ENCODE measurements at places on chromosomes 11 and 22.

GRCh38 chr11:62295504-62295903 is 3.4 kb downstream of the SCGB1D4 start:
- no peak overlapping the region for H3K4me3 ChIP-seq
- H3K27me3 ChIP-seq = no peaks in the 10 kb centered on the region
- no peak for DNase-seq
- no peaks in the 10 kb centered on the region for H3K36me3 ChIP-seq
- H3K27ac ChIP-seq = no peak overlapping the region

DNA sequence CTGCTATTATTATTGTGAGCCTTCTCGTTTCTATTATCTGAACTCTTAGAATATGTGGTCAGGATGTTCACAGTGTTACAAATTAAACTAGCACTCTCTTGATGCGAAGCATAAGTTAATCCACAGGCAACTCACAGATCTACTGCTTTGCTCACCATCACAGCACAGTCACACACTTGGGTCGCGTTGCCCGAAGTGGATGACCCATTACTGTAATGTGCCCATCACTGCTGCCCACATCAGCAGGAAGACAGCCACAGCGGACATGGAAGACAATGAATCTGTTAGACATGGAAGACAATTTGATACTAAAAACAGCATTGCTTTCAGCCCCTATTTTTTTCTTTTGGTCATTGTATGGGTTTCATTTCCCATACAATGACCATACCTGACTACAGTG is 216.4 kb upstream of the B3GAT1 start:
- H3K4me1 ChIP-seq = no peaks in the 10 kb centered on the region
- H3K27me3 ChIP-seq = no peaks in the 10 kb centered on the region
- no peak overlapping the region for H3K27ac ChIP-seq
- H3K4me3 ChIP-seq = no peak overlapping the region
- H3K36me3 ChIP-seq = no peaks in the 10 kb centered on the region

- H3K27me3 ChIP-seq = no peaks in the 10 kb centered on the region
- no peaks in the 10 kb centered on the region for H3K4me1 ChIP-seq
- H3K36me3 ChIP-seq = no peaks in the 10 kb centered on the region
Observed at GRCh38 chr11:69874984-69875624, 55.9 kb upstream of the FGF3 start.

DNA sequence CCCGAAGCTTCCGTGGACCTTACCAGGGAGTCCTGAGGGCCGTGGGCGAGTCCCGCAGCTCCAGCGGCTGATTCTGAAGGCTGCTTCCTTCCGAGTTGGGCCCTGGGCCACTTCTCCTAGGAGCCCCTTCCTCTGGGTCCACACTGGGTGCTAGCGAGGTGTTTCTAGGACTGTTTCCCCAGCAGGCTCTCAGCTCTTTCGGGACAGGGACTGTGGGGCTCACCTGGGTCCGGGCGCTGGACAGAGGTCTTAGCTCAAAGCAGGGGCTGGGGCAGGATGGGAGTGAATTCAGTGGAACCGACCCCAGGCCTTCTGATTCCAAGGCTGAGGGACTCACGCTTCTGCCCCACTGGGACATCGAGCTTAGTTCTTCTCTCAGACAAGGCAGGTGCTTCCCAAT is 29.3 kb upstream of the CSNK1E start:
- no peak for DNase-seq
- no peak overlapping the region for H3K27ac ChIP-seq
- H3K36me3 ChIP-seq = peaks cover 6% of the 10 kb centered on the region
- no peaks in the 10 kb centered on the region for H3K27me3 ChIP-seq

DNA sequence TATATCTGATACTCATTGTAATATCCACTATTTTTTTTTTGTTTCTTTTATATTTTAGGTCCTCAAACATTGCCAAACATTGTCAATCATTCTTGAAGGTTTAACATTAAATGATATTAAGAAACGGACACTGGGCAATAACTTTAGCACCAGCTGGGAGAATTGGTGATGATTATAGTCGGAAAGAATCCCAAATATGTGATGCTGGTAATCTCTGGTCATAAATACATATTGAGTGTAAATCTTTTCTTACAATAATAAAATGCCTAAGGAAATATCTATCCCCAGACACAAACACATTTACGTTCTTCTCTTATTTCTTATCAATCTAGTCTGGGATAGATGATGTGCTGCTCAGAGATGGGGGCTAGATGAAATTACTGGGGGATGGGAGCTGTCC is 25.2 kb downstream of the OR51E2 start:
- H3K27me3 ChIP-seq = no peaks in the 10 kb centered on the region
- H3K4me1 ChIP-seq = no peaks in the 10 kb centered on the region
- no peak for DNase-seq
- H3K36me3 ChIP-seq = no peaks in the 10 kb centered on the region

- no peaks in the 10 kb centered on the region for H3K27me3 ChIP-seq
- no peak overlapping the region for H3K4me3 ChIP-seq
- DNase-seq = no peak
- peak overlapping the region; percentile 26 for H3K27ac ChIP-seq
- H3K36me3 ChIP-seq = no peaks in the 10 kb centered on the region
- H3K4me1 ChIP-seq = peaks cover 20% of the 10 kb centered on the region
Observed at GRCh38 chr11:67398661-67399563, 2.7 kb downstream of the PPP1CA start.

DNA sequence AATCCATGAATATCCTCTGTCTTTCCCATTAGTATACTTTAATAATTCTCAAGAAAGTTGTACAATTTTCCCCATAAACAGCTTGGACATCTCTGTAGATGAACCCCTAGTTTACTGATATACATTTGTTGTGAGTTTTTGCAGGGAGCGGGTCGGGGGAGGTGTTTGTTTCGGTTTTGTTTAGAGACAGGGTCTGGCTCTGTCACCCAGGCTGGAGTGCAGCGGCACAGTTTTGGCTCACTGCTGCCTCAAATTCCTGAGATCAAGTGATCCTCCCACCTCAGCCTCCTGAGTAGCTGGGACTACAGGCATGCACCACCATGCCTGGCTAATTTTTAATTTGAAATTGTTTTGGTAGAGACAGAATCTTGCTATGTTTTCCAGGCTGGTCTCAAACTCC is 57.6 kb downstream of the IGLL5 start:
- H3K36me3 ChIP-seq = no peaks in the 10 kb centered on the region
- no peak overlapping the region for H3K27ac ChIP-seq
- H3K4me1 ChIP-seq = no peaks in the 10 kb centered on the region
- H3K4me3 ChIP-seq = no peak overlapping the region
- H3K27me3 ChIP-seq = no peaks in the 10 kb centered on the region

DNA sequence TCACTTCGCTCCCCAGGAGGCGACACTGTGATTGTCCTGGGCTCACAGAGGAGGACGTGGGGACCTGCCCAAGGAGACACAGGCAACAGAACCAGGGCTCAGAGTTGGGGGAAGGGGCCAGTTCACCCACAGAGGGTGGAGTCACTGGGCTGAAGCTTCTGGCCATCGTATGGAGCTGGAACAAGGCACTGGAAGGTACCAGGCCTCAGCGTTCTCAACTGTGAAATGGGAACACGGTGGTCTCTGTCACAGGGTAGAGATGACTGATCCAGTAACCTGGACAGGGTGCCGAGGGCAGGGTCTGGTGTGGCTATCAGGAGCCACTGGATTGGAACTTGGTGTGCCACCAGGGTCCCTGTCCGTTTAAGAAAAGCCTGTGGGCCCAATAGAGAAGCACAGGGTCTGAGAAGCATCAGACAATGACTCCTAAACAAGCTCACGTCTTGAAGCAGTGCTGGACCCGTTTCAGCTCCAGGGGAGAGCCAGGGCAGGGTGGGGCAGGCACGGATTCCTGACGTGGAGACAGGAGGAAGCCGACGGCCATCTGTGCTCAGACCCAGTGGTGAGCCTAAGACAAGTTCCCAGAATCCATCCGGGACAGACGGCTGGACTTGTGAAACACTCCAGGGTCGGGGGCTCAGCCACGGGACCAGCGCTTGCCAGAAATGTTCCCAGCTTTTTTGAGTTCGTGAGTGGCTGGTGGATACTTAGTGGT is 25.0 kb upstream of the KCNQ1OT1 start:
- H3K4me1 ChIP-seq = peaks cover 13% of the 10 kb centered on the region
- H3K27me3 ChIP-seq = no peaks in the 10 kb centered on the region
- DNase-seq = peak; percentile 61
- H3K4me3 ChIP-seq = no peak overlapping the region
- H3K27ac ChIP-seq = peak overlapping the region; percentile 88

DNA sequence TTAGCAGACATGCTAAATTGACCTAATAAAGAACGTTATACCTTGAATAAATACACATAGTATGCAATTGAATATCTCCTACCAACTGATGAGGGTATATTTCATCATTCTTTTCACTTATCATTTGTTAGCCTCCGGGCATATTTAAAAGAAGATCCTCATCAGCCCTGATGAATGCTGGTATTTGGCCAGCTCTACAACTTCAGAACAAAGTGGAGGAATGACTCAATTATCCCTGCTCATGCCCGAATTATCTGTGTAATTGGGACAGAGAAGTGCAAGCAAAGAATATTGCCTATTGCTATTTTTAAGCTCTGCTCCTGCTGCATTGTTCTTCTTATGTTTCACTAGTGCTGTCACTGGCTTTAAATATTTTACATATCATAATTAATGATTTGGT is 622.1 kb downstream of the METTL15 start:
- no peak overlapping the region for H3K4me3 ChIP-seq
- H3K36me3 ChIP-seq = no peaks in the 10 kb centered on the region
- no peak overlapping the region for H3K27ac ChIP-seq
- no peak for DNase-seq
- no peaks in the 10 kb centered on the region for H3K27me3 ChIP-seq
- H3K4me1 ChIP-seq = no peaks in the 10 kb centered on the region

DNA sequence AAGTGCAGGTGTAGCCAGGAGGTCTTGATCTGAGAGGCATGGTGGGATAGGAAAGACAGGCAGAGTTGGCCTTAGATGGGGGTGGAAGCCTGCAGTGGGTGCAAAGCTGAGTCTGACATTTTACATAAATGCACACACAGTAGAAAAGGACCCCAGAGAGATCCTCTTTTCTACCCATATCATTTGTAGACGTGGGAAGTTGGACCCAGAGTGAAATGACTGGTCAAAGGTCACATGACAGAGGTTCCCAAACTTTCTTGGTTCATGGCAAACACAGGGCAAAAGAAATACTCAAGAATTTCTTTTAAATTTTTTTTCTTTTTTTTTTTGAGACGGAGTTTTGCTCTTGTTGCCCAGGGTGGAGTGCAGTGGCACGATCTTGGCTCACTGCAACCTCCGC is 6.2 kb upstream of the FOXRED2 start:
- no peaks in the 10 kb centered on the region for H3K4me1 ChIP-seq
- H3K4me3 ChIP-seq = no peak overlapping the region
- no peaks in the 10 kb centered on the region for H3K27me3 ChIP-seq
- peaks cover 84% of the 10 kb centered on the region for H3K36me3 ChIP-seq

DNA sequence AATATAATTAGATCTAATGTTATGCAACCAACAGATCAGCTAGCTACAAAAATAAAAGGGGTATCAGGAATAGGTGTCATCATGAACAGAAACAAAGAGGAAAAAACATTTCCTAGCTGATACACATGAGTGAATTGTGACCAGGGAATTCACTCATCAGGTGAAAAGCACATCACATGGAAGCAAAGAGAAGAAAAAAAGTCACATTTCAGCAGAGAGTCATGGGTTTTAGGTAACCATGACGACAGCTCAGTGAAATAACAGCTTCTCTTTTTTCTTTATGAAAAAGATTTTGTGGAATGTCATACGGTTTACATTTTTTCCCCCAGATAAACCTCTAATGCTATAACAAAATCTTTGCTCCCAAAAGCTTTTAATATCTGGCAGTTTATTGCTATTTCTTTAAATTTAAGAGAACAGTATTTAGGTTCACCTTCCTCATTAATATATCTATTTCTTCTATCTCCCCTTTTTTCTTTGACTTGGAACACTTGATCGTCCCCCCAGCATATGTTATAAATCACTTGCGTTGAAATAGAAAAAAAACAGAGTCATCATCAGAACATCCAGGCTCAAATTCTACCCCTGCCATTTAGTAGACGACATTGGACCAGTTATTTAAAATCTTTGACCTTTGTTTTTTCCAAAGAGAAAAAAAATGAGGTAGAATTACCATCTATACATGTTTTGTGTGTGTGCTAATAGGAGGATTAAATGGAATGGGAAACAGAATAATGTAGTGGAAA is 5.3 kb downstream of the TYR start:
- no peaks in the 10 kb centered on the region for H3K27me3 ChIP-seq
- H3K4me3 ChIP-seq = no peak overlapping the region
- no peak overlapping the region for H3K27ac ChIP-seq
- H3K4me1 ChIP-seq = no peaks in the 10 kb centered on the region
- DNase-seq = no peak

GRCh38 chr11:65382804-65383368 is 440 bp upstream of the SLC25A45 start:
- H3K27ac ChIP-seq = peak overlapping the region; percentile 94
- no peak for DNase-seq
- H3K4me1 ChIP-seq = peaks cover 73% of the 10 kb centered on the region

DNA sequence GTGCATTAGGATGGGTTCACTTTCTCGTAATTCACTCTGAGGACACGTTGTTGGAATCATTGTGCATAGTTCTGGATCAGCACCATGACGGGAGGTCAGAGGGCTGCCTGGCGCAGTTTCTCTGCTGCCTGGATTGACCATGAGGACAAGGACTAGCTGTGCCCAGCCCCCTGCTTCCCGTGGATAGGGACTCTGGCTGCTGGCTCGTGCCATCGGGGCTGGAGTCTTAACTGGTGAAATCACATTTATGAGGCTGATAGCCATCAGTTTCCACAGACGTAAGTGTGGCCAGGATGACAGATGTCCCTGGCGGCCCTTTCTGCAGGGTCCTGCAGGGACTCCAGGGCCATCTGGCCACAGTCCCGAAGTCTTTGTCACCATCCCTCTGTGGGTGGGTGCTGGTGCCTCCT is 24.1 kb upstream of the GRAMD4 start:
- peaks cover 24% of the 10 kb centered on the region for H3K4me1 ChIP-seq
- no peaks in the 10 kb centered on the region for H3K36me3 ChIP-seq
- H3K4me3 ChIP-seq = no peak overlapping the region
- DNase-seq = peak; percentile 58
- no peak overlapping the region for H3K27ac ChIP-seq

- H3K4me1 ChIP-seq = no peaks in the 10 kb centered on the region
- no peak overlapping the region for H3K27ac ChIP-seq
- H3K27me3 ChIP-seq = no peaks in the 10 kb centered on the region
- DNase-seq = no peak
Observed at GRCh38 chr11:88231894-88232482, 56.7 kb upstream of the RAB38 start.

GRCh38 chr11:2146051-2146450 is 6.9 kb upstream of the IGF2 start:
- no peak overlapping the region for H3K4me3 ChIP-seq
- H3K27ac ChIP-seq = no peak overlapping the region

DNA sequence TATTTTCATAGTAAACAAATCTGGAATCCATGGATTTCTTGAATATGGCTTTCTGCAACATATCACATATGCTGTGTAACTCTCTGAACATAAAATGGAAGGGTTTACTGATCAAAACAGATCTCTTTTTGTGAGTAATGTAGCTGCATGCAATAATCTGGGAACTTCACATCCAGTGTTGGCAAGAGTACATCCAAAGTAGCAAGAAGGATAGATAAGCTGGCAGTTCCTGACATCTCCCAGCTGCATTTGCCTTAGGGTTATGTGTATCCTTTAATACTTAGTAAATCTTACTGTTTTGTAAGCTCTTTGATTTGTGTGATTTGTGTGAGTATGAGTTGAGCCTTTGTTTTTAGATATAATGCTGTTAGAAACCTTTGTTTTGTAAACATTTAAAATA is 280.4 kb upstream of the CNTN5 start:
- no peak overlapping the region for H3K27ac ChIP-seq
- H3K4me3 ChIP-seq = no peak overlapping the region
- no peaks in the 10 kb centered on the region for H3K36me3 ChIP-seq
- no peaks in the 10 kb centered on the region for H3K4me1 ChIP-seq
- no peak for DNase-seq

- no peaks in the 10 kb centered on the region for H3K27me3 ChIP-seq
- H3K4me1 ChIP-seq = no peaks in the 10 kb centered on the region
- no peak overlapping the region for H3K27ac ChIP-seq
- no peaks in the 10 kb centered on the region for H3K36me3 ChIP-seq
- peak; percentile 27 for DNase-seq
Observed at GRCh38 chr11:128757235-128757711, 63.4 kb downstream of the FLI1 start.
